ENCODE measurements at places on chromosomes 11 and 22. TPM values are rescaled to one million over a fixed set of nuclear protein-coding genes. Genes with fewer than 3 reads are reported as not detected.
A peak's percentile ranks its signal among the peaks of the same experiment; 100 is the strongest.

The TSSK2 gene
- total RNA-seq, result not detected

The SYT8 gene
- not detected for total RNA-seq

- H3K27me3 ChIP-seq, result no peaks in the 10 kb centered on the region
- H3K27ac ChIP-seq, result no peak overlapping the region
- DNase-seq, result no peak
- H3K4me3 ChIP-seq, result no peak overlapping the region
Measured at GRCh38 chr11:69539416-69540117, 58.1 kb downstream of the LINC01488 start.

- DNase-seq, result peak; percentile 21
- H3K27ac ChIP-seq, result no peak overlapping the region
- H3K36me3 ChIP-seq, result no peaks in the 10 kb centered on the region
- no peak overlapping the region for H3K4me3 ChIP-seq
- H3K27me3 ChIP-seq, result no peaks in the 10 kb centered on the region
- H3K4me1 ChIP-seq, result no peaks in the 10 kb centered on the region
Measured at GRCh38 chr11:15727520-15727914, 612.8 kb downstream of the INSC start.

DNA sequence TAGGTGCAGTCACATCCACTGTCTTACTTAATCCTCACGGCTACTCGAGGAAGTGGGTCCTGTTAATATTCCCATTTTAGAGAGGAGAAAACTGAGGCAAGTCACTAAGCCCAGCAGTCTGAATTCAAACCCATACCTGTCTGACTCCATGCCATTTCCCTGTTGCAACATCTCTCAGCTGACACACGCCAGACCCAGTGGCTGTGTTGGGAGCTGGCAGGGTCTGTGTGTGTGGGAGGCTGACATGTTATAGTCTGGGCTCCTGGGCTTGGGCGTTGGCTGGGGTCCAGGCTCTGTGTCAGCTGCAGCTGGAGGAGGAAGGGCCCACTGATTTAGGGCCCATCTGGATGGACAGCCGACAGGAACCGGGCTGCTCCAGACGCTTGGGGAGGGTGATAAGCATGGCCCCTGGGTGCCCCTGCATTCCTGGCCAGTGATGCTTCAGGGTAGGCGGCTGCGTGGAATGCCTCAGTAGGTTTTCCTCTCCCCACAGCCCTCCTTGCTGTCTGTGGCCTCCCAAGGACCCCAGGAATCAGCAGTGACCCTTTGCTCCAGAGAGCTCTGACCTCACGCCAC is 562.5 kb downstream of the MN1 start:
- DNase-seq, result peak; percentile 100
- H3K27me3 ChIP-seq, result peaks cover 2% of the 10 kb centered on the region
- peak overlapping the region; percentile 15 for H3K27ac ChIP-seq
- no peak overlapping the region for H3K4me3 ChIP-seq
- peaks cover 3% of the 10 kb centered on the region for H3K4me1 ChIP-seq

All from fibroblast of lung (primary cell).